ENCODE measurements at places on chromosomes 13 and 19.

GRCh38 chr19:11964858-11965645 is at the start of gene ZNF763:
Gene ZNF763, plus strand, starts transcription at chr19:11965040. Its CDS starts 169 bp downstream, at chr19:11965209.
- DNase-seq = peak; percentile 83

DNA sequence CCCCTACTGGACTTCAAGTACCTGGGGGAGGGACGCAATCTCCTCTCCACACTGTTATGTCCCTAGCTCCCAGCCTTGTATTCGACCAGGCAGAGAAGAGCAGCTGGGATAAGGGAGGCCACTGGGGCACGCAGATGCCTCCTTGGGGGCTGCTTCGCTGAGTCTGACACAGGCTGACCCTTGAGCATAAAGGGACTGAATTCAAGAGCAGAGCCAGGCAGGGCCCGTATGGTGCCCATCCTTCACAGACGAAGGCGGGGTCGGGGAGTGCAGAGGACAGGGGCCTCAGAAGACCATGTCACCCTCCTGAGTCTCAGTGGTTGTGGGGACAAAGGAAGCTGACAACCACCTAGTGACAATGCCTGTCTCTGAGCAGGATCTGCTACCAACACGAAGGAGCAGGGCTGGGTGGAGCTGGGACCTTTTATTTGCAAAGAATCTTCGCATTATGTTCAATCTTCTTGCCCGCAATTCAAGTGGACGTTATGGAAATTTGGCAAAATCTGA is 124.6 kb downstream of the TUBA3C start:
- DNase-seq = no peak

DNA sequence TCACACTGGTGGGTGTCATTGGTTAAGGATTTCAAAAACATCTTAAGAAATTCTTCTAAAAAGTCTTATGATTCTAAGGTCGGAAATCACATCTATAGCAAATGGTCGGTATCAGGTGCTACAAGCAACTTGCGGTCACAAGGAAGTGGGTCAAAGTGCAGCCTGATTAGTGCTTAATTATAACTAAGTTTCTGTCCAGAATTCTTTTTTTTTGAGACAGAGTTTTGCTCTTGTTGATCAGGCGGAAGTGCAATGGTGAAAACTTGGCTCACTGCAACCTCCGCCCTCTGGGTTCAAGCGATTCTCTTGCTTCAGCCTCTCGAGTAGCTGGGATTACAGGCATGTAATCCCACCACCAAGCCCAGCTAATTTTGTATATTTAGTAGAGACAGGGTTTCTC is 1.2 kb upstream of the GDF15 start:
- no peak for DNase-seq

DNA sequence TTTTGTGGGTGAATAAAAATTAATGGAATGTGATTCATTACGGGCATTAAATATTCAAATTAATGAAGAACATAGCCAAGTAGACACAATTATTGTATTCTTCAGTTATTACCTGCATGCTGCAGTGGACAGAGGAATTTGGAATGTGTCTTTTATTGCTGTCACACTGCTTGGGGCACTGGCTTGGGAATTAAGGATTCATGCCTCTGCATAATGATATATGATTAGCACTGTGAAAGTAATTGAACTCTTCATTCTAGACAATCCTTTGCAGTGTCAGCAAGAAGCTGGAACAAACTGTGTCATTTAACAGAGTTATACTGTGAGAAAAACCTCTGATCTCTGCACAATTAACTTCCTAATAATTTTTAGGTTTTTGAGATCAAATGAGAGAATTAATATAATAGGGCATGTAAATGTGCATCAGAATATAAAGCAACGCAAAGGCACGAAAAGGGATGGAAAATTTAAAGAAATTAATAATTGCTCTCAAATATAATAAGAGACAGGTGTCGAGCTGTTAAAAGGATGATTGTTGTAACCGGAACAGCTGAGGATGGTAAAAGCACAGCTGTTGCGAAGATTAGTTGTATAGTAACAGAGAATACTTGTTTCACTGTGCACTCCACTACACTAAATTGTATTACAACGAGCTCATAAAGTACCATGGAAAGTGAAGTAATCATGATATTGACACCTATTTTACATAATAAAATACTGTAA is 235.1 kb upstream of the MIR17HG start:
- no peak for DNase-seq

DNA sequence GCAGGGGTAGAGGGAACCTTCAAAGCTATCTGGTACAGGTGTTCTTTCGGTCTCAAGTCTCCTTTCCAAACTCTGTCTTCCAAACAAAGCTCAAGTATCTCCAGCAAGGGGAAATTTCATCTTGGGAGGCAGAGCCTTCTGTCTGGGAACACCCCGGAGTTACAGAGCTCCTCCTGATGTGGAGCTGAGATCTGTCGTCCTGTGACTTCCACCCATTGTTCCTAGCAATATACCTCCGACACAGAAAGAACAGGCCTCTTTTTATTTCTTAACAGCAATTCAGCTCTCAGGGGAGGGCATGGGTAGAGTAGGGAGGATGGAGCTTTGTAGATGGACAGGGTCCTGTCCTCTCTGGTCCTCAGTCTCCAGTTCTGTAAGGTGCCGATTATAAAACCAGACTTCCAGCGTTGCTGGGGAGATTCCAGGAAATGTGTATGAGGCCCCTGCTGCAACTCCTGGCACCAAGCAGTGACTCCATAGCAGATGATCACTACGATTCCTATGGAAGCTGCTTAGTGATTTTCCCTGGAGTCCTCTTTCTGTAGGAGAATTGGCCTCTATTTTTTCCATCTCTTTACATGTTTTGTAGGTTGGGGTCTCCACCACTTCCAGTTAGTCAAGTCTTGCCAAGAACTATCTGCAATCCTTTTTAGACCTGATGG is 56.0 kb upstream of the ARGLU1 start:
- DNase-seq = no peak

DNA sequence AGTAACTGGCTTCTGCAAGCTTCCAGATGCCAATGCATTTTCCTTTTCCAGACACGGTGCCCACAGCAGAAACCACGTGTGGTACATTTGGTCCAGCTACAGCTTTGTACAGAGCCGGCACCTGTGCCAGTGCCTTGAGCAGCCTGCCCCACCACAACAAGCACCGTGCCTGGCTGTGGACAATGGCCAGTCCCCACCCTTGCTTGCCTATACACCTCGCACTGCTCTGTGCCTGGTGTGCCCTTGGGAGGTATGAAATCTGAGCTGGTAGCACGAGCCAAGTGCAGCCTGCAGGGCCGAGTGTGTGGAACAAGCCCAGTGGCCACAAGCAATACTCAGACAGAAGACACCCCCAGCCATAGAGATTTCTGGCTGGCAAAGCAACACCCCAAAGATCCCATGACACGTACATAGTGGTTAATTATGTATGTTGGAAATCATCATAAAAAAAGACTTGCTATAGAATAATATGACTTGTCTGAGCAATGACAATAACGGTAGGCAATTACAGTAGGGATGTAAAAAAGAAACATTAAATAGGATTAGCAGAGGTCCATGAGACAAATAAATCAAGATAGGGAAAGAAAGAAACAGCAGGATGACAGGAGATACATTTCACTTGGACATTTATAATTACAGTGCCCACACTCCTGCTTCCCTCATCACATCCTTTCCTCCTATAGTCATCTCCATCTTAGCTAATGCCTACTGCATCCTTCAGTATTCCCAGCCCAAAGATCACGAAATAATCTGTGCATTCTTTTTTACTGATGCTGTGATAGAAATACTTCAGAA is 1399.5 kb downstream of the PCDH9 start:
- no peak for DNase-seq

DNA sequence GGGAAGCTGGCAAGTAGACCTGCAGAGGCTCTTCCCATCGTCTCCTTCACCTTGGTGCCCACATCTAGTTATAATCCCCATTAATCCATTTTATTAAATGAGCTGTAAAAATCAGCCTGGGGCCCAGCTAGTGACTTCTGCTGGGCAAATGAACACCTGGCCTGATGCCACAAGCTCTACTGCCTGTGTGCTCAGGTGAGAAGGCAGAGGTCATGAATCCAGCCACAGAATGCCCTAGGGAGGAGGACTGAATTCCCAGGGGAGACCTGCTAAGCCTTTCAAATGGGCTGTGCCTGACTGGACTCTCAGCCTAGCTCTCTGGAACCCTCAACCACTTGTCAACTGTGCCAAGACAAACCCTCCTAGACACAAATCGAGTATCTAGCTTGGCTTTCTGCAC is 74.0 kb downstream of the PDS5B start:
- no peak for DNase-seq

- DNase-seq = no peak
These were observed 51.4 kb upstream of the SGCG start for GRCh38 chr13:23129331-23129730.
